ENCODE measurements at places on chromosomes 3 and 15. TPM values are rescaled to one million over a fixed set of nuclear protein-coding genes. Genes with fewer than 3 reads are reported as not detected.

DNA sequence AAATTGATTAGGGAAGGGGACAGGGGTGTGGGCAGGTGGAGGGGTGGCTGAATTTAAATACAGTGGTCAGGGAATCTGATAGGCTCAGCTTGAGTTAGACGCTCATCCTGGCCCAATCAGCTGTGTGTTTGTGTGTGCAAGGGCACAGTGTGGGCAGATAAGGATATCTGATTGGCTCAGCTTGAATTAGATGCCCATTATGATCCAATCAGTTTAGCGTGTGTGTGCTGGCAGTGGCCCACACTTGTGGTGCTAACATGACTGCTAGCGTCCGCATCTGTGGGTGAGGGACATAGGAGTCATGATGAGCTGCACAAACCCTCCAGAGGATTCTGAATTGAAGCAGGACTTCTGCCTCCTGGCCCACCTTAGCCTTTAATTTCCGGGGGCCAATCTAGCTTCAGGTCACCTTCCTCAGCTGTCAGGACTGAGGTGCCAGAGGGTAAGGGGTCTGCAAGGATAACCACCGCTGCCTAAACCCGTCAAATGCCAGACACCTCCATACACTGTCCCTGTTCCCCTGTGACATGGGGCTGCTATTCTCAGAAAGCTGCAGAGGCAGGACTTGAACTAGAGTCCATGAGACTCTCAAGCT, 97.3 kb downstream of the CORO2B start:
- DNase-seq = no peak

GRCh38 chr15:81752974-81753373, 292.8 kb downstream of the MEX3B start:
- DNase-seq = no peak

DNA sequence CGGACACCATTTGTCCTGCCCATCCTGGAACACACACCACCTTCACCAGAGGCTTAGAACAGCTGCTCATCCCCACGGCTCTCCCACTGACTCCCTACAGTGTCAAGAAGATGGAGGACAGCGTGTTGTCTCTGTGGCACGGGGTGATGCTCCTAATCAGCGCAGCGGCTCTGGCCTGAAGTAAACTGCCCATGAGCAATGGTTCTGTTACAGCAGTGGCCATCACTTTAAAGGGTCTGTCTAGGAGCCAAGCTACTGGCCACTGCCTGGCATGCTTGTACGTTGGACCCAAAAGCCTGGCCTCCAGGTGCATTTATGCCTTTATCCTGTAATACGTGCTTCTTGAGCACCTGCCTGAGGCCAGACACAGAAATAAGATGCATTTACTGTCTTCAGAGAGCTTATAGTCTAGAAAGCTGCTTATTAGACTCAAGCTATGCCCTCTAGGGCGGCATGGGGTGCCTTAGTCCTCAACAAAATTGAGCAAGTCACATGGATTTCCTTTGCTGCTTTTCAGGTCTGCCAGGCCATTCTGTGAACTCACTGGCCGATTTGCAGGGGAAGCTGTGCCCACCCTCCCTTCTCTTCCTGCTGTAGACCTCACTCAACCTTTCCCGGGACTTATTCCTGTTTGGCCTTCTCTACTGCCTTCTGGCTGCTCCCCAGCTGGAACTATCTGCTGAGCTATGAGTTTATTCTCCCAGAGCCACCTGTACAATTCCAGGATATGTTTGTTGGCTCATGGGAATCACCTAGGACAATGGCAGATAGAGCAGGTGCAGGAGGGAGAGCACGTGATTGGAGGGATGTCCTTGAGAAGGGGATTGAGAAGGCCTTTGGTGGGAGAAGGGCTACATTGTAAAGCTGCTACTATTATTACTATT, 51.9 kb downstream of the STARD5 start:
- no peak for DNase-seq

DNA sequence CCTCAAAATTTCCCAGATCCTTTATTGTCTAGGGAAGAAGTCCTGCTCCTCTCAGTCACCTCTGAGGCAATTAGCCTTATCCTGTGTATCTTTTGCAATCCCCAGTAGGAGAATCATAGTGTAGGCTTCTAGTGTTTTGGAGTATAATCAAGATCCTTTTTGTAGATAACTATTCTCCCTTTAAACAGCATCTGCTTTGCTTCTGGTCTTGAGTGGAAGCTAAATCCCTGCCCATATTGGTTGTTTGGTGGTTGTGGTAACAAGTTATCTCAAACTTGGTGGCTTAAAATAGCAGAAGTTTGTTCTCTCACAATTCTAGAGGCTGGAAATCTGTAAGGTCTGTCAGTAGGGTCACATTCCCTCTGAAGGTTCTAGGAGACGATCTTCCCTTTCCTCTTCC, 217.5 kb upstream of the RASGRP1 start:
- DNase-seq = no peak

DNA sequence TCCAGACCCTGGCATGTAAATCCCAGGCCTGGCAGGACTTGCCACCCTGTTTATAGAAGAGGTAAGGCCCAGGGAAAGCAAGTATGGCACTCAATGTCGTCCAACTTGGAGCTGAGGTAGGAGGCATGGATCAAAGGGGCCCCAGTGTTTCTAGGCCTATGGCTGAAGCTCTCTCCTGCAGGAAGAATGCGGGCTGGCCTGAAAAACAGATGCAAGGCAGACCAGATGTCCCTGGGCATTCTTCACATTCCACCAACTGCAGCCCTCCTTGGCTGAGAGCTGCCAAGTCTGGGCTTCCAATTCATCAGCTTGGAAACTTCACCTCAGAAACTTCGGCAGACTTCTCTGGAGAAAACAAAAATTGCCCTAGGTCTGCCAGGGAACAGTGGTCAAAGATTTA, 22.2 kb downstream of the MESD start:
- no peak for DNase-seq

DNA sequence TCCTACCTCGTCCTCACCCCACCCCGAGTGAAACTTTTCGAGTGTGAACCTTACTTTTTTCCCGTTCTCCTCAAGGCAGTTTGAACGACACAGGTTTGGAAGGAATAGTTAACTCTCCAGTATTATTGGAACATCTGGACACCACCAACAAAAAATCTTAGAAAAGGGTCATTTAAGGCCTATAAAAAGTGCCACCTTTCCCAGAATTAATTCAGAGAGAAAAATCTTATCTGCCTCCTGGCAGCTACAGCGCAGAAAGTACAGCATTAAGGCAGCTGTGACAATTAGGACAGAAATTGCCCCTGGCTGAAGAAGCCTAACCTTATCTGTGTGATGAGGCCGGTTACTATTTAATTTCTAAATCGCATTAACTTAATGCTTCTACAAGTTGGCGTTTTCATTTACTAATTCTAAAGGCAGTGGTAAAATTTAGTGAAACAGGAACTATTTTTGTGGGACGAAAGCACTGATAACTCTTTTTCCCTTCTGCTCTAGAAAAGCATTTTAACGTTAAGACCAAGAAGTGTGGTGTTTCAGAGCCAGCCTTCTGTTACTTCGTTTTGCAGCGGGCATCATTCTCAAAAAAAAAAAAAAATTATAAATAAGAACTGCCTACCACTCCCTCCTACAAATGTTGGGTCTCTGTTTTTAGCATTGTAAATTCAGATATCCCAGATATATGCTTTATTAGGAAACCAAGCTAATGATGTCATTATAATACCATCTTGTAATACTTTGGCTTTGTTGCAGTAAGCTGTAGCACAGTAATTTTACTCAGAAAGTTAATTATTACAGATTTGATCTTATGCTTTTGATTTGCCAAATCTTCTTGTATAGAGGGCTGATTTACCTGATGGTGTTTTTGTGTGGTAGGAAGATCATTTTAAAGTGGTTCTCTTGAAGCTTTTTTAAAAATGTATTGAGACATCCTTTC, 1.4 kb downstream of the ATP11B start:
- no peak for DNase-seq

DNA sequence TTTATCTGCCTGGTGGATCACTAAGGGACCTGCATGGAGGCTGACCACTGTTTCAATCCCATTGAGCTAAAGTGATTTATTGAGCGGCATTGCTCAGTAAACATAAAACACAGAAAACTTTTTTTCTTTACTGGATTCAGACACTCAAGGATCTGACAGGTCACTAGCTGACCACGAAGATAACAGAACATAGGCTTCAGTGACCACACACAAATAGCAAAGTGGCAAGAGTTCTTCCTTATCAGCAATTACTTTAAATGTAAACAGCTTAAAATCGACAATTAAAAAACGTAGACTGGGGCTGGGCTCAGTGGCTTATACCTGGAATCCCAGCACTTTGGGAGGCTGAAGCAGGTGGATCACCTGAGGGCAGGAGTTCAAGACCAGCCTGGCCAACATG, 48.7 kb downstream of the STAG1 start:
- no peak for DNase-seq

GRCh38 chr15:44015545-44016305, 179.3 kb downstream of the FRMD5 start:
- no peak for DNase-seq

Gene DGKG
- 4.7 TPM for total RNA-seq

All from GM12878 (cell line).